ENCODE measurements at places on chromosomes 5 and 9.

DNA sequence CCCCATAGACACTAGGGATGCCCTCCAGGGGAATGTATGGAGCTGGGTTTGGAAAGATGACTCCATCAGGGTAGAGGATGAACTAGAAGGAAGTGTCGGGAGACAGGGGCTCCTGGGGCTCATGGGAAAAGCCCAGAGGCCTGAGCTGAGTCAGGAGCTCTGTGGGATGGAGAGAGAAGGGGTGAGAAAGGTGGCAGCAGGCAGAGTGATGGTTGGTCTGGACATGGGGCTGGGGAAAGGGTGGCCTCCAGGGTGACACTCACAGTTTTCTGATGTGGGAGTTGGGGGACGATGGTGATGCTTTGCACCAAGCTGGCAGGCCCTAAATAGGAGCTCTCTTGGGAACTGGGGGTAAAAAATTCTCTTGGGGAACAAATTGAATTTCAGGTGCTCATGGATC, 213.5 kb upstream of the MVB12B start:
- no peak for DNase-seq

- no peak for DNase-seq
These were observed 145.8 kb downstream of the TMEM232 start for GRCh38 chr5:110580625-110581024.

GRCh38 chr5:68960456-68960855, 133.4 kb upstream of the SLC30A5 start:
- no peak for DNase-seq

GRCh38 chr9:99368341-99369326, 146.6 kb downstream of the SEC61B start:
- DNase-seq, result peak; percentile 81

- no peak for DNase-seq
These were observed 123.9 kb upstream of the PUM3 start for GRCh38 chr9:2967766-2968165.

DNA sequence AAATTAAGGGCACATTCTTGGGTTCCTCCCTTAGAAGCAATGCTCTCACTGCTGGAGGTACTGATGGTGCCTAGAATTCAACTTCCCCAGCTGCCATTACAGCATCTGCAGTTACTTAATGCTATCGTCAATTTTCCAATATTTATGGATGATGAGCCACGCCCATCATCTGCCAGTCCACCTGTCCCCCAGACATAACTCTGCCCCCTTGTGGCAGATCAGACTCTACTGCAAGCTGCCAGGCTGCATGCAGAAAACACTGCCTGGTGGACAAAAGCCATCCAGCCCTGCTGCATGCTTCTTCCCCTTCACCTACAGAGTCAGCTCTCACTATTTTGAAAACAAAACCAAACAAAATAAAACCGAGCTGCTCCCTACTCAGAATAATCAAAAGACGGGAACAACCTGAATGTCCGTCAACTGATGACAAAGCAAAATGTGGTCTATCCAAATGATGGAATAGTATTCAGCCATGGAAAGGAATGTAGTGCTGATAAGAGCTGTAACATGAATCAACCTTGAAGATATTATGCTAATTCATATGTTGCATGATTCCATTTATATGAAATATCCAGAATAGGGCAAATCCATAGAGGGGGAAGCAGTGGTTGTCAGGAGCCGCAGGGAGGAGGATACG, 66.4 kb downstream of the RETREG1 start:
- peak; percentile 32 for DNase-seq

DNA sequence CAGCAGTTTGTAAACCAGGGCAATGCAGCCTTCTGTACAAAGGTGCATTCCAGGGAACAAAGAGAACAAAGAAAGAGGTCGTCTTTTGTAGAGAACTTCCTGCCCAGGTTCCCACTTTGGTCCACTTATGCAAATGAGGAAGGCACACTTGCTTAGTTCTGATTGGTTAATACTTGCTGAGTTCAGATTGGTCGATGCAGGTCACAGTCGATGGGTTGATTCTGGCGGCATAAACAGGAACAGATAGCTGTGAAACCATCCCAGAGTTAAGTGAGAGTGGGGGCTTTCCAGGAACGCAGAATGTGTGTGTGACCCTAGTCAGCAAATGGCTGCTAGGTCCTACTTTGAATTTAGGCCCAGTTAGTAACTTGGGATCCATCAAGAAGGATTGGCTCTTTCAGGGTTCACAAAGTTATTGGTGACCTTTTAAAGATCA, 1.8 kb upstream of the ADAMTS13 start:
- DNase-seq, result peak; percentile 18

DNA sequence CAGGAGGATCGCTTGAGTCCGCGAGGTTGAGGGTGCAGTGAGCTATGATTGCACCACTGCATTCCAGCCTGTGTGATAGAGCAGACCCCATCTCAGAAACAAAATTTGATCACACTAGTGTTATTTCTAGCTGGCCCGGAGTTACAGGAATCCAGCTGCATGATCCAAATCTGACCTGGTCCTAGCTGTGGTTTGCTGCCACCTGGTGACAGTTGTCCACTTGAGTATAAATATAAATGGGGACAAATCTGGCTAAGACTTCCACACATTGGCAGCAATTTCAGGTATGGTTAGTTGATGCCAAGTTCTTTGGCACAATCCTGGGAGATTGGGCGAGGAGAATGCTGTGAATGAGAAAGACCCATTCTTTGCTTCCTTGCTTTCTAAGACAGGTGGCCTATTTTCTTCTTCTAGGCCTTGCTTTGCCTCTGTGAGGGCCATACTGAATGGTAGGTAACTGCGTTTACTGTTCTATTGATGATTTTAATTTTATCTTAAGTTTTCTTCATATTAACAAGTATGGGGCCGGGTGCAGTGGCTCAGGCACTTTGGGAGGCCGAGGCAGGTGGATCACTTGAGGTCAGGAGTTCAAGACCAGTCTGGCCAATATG, 35.4 kb downstream of the UBE2R2 start:
- peak; percentile 67 for DNase-seq

GRCh38 chr5:17314907-17315471, 97.6 kb downstream of the BASP1 start:
- DNase-seq, result no peak

DNA sequence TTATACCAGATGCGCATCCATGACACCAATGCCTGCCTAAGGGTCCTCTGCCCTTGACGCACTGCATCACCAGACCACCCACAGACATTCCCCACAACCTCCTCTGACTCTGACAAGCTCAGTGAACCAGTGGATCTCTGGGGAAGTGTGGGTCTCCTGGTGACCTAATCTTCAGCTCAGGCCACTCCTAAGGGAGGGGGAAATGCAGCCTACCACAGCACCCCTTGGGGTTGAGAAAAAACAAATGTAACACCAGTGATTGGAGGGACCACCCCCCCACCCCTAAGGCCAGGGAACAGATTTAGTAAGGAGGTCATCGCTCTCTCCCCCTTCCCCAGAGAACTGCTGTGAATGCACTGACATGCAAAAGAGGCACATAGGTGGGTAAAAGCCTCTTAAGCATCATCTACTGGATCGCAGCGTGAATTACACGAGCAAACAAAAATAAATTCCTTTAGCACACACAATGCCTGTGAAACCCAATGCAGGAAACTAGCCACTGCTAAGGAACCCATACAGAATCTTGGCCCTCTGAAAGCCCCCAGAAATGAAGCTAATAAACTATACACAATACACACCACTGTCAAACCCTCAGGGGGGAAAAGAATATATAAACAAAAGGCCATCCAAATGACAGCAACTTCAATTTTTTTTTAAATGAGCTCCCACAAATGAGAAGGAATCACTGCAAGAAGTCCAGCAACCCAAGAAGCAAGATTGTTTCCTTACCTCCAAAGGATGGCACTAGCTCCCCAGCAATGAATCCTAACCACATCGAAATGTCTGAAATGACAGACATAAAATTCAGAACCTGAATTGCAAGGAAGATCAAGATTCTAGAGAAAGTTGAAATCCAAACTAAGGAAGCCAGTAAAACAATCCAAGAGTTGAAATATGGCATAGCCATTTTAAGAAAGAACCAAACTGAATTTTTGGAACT, 513.7 kb upstream of the PTGER4 start:
- peak; percentile 38 for DNase-seq

- no peak for DNase-seq
These were observed 614.3 kb downstream of the ACTL7B start for GRCh38 chr9:108241384-108242073.

DNA sequence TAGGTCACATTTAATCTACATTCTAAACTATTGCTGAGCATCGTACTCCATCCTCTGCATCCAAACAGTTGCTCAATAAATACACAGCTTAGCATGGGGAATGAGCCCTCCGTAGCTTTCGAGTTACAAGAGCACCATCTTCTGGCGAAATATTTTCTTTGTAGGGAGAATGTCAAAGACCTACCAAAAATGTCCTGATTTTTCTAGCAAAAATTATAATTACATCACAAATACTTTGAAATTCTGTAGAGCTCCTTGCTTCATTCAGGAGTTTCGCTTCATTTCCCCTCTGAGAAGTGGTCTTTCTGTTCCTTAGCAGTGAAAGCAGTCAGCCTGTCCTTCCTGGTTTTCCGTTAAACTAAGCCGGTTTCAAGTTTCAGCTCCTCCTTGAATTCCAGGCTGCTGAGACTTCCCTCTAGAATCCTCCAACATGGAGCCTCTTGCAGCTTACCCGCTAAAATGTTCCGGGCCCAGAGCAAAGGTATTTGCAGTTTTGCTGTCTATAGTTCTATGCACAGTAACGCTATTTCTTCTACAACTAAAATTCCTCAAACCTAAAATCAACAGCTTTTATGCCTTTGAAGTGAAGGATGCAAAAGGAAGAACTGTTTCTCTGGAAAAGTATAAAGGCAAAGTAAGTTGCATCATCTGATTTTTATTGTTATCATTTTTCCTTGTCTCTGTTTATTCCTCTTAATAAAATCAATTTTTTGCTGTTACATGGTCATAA, at the start of gene GPX8:
Gene GPX8, plus strand, starts transcription at position 409 of the 730 bp plus-strand sequence. Its CDS starts 22 bp downstream, at position 431.
- peak; percentile 48 for DNase-seq

GRCh38 chr5:171365351-171365750, 22.3 kb upstream of the NPM1 start:
- no peak for DNase-seq

DNA sequence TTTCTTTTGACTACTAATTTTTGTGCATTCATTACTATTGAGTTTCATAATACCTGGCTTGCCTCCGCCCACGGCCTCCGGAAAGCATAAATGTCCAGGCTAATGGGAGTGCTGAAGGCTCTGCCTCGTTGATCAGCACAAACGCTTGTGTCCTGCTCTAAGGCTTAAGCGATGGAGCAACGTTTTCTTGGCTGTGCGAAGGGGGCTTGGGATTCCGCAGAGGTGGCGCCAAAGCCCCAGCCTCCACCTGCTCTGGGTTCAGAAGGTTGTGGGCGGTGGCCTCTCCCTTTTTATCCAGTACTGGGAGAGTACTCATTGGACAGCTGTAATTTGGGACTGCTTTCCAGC, 19.7 kb downstream of the ANXA2R start:
- DNase-seq, result no peak

DNA sequence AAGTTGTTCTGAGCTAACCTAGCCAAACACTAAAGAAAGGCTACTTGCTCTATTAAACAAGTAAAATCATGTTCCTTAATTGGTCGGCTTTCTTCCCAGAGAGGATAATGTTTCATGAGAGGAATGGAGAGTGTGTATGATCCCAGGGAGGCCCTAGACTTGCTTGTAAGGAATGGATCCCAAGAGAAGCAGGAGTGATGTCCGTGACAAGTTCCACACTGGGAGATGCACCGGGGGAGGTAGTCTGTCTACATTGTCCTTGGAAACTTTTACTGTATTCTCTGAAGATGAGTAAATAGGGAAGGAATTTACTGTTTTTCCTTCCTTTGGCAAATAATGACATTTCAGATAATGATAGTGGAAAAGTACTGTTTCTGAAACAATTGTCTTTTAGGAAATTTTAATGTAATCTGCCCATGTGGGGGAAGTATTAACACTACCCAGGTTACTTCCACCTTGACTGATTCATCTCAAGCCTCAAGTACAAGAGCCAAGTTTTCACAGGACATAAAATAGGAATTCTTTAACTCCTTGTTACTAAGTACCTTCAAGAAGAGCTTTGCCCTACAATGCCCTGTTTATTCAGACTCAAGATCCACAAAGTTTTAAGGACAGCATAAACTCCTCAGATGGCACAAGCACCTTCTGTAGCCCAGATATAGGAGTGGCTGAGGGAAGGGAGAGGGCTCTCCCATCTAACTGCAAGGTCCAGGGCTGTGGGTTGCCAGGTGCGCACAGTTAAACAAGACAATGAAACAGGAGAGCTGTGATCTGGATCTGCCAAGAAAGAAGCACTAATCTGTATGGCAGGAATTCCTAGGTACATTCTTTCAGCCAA, 152.1 kb downstream of the GNA14 start:
- no peak for DNase-seq

DNA sequence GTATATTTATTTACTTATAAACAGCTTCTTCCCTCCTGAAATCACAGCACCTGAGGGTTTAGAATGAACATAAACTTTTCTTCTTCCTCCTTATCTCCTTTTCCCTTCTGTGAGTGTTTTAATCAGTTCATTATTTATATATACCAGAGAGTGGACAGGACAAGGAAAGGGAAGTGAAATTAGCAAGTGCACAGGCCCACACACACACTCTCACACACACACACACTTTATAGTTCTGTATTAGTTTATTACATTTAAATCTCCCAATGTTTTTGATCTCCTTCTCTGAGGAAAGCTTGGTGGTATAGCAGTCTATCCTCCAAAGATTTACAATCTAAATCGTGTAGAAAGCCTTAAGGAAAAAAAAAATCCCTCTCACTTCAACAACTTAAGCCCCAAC, 353.5 kb downstream of the NDUFS4 start:
- peak; percentile 25 for DNase-seq

GRCh38 chr9:970151-970996, 6.1 kb upstream of the DMRT3 start:
- DNase-seq, result no peak

GRCh38 chr5:72063219-72063819, 44.0 kb upstream of the MAP1B start:
- no peak for DNase-seq

DNA sequence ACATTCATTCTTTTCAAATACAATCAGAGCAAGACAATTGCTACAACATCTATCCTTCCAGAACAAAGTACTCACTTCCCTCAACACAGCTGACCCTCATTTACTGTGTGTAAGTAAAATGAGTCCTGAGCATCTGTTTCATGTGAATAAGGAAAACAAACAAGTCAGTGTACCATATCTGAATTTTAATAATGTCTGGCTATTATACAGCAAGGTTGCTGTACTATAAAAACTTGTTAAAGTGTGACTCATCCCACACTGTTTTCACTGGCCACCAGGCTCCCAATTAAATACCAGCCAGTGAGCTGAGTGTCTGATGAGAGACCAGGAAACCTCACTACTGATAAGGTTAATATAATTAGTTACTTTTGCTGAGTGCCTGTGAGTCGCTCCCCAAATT, 339.8 kb downstream of the AGTPBP1 start:
- DNase-seq, result no peak

DNA sequence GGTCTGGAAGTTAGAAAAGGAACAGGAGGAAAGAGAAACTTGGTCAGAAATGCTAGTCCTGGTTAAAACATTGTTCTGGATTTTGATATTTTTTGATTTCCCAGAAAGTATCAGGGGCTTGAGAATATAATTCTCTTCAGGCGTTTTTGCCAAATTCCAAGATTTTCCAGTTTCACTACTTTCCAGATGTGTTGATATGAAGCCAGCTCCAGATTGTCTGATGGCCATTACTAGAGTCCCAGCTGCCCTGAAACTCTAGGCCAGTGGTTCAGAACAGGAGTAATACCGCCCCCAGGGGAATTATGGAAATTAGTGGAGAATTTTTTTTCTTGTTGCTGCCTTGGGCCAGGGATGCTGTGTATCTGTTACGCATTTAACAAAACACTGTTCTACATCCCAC, 88.6 kb downstream of the KCNN2 start:
- DNase-seq, result no peak

GRCh38 chr5:177370488-177371119, 12.9 kb downstream of the RGS14 start:
- peak; percentile 62 for DNase-seq

Measured in inflammatory macrophage treated with lipopolysaccharide for 4 hours (primary cell).